ENCODE measurements at places on chromosomes 5 and 9. TPM values are rescaled to one million over a fixed set of nuclear protein-coding genes. Genes with fewer than 3 reads are reported as not detected.
A peak's percentile ranks its signal among the peaks of the same experiment; 100 is the strongest.

DNA sequence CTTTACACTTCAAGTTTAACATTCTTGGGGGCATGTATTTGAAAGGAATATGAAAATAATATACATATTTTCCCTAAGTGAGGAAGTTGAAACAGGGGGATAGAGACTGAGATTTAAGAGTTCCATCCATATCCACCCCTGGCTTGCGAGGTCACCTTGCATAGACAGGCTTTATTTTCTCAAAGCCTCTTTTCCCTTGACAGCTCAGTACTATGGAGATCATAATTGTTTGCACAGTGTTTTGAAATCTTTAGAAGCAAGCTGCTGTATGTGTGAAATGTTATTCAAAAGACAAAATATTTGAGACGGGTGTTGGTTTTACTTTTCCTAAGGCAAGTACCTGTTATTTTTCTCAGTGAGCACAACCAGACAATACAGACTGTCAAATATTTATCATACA lies 163.1 kb downstream of the LRRC70 start:
- no peak for DNase-seq

CDKN2B-AS1 gene
- total RNA-seq: 0.17 TPM

PCDHGB5 gene
- total RNA-seq: 6.4 TPM

- DNase-seq: peak; percentile 81
Observed at GRCh38 chr9:33510262-33511183, 13.5 kb upstream of the ANKRD18B start.

DNA sequence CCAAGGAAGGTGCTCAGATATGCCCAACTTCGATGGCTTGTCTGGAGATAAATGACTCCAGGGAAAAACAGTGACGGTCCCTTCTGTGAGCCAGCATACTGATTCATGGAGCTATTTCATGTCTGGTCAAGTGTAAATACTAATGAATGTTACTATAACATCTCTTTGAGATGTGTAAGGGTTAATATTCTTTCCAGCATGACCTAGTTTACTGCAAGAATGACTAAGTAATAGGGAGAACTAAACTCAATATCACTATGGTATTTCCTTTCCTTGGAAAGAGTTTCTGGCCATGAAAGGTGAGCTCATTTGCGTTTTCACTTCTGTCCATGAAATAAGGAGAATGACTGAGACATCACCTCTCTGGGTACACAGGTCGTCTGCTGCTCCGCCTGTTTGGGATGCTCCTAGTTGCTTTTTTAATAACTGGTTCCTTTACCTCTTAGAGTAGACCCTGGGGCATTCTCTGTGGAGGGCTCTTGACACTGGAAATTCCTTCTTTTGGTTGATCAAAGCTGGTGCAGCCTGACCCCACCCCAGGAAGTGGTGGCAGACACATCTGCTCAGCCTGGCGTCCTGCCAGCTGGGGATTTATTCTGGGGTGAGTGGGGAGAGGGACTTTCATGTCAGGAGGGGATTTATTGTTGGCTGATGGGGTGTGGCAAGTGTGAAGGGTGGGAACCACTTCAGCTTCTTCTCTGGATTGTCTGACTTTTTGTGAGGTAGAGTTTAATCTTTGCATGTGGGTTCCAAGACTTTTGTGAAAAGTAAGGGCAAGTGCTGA lies 250.0 kb upstream of the MPDZ start:
- no peak for DNase-seq

DNA sequence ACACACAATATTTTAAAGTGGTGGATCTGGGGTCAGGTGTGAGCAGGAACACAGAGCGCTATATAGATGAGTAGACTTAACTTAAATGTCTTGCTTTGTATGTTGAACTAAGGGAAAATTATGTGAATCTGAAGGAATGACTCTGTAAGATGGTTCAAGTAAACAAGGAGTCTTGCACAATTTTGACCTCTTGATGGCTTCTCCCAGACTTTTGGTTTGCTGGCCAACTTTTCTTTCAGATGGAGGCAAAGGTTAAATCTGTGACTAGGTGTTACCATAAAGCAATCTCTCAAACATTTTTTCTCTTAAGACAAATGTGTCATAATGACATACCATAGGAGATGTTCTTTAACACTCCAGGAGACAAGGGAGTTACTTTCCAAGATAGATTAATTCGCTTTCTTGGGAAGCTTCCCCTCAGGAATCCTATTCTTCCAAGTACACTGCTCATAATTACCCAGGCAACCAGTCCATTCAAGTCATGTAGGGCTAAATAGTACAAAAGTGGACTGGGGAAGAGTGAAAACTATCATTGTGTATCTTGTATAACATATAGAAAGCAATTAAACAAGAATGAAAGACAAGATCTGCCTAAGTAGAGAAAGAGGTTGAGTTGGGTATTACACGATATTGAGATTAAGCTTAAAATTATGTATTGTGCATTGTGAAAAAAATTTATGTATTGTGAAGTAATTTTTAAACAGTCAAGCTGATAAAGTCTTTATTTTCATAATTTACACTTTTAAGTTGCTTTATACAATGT lies 60.3 kb upstream of the SLC27A6 start:
- DNase-seq: no peak

DNA sequence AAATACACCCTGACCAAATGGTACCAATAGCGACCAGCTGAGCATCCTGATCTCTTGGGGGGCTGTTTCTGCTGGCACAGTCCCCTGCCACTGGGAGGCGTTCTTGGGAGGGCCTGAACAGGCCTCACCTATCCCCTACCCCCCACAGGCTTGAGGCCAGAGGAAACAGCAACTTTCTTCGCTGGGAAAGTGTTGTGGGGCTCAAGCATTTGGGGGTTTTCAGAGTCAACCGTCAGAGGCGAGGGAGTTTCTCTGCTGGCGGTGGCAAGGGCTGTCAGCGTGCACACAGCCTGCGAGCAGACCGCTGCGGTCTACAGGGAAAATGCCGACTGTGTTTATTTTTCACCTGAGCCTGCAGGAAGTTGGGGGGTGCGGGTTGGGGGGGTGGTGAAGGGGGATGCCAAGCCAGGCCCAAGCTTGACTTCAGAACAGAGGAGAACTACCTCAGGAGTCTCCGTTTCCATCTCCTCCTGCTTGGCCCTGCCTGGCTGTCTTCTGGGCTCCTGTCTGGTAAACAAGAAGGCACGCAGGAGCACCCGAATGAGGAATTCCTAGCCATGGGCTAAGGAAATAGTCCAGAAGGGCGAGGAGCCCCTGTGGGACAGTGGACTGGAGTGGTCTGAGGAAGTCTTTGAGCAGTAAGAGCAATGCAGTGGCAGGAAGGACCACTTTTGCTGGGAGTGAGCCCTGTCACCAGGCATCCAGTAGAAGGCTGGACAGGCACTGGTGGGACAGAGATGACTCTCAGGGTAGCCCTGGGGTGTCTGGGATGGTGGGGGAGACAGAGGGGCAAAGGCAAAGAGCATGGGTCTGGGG lies 18.1 kb downstream of the TCF7 start:
- DNase-seq: no peak

DNA sequence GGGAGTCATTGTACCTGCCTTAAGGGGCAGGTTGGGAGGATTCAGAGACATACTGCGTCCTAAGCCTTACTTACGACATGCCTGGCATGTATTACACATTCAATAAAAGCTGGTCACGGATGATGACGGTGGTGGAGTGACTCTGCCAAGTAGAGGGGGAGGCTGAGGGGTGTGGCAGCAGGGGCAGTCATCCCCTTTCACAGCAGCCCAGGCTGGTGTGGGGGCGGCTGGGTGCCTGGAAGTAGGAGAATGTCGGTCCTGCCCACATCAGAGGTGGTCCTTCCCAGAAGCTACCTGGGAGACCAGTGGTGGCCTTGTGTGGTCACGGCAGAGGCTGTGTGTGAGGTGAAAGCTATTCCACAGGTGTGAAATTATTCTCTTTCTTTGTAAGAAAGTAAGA lies 8.9 kb downstream of the ZBTB34 start:
- no peak for DNase-seq

ATP6V1G1 gene
- total RNA-seq: 64.4 TPM

- DNase-seq: no peak
Observed at GRCh38 chr9:124414612-124415011, 630 bp downstream of the PSMB7 start.
